ENCODE measurements at places on chromosomes 12 and 14. TPM values are rescaled to one million over a fixed set of nuclear protein-coding genes. Genes with fewer than 3 reads are reported as not detected.

GRCh38 chr12:31387466-31387865, 61.5 kb upstream of the SINHCAF start:
- DNase-seq: no peak

- no peak for DNase-seq
Measured at GRCh38 chr14:53108292-53109104, 44.6 kb downstream of the DDHD1 start.

DNA sequence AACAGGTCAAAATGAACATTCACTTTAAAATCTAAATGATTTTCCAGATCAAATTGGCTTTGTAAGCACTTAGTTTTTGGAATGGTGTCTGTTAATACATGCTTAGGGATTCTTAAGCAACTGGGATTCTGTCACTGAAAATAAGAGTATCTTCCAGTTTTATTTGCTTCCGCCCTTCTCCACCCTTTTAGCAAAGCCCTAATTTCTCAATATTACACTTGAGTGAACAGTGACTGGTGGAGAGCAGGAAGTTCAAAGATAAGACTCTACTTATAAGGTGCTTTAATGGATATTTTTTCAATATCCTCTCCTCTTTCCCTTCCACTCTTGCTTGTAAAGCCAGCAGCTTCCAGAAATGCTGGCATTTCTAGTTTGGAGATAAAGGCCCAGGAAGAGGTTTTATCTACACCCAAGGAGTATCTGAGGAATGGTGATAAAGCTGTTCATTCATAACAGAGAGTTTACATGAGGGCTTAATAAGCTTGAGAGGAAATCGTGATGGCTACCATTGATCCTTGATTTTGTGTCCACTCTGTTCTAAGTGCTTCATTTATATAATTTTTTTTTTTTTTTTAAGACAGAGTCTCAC, 265.9 kb upstream of the PRICKLE1 start:
- DNase-seq: no peak

GRCh38 chr12:14949631-14950030, 11.3 kb upstream of the ERP27 start:
- DNase-seq: no peak

DNA sequence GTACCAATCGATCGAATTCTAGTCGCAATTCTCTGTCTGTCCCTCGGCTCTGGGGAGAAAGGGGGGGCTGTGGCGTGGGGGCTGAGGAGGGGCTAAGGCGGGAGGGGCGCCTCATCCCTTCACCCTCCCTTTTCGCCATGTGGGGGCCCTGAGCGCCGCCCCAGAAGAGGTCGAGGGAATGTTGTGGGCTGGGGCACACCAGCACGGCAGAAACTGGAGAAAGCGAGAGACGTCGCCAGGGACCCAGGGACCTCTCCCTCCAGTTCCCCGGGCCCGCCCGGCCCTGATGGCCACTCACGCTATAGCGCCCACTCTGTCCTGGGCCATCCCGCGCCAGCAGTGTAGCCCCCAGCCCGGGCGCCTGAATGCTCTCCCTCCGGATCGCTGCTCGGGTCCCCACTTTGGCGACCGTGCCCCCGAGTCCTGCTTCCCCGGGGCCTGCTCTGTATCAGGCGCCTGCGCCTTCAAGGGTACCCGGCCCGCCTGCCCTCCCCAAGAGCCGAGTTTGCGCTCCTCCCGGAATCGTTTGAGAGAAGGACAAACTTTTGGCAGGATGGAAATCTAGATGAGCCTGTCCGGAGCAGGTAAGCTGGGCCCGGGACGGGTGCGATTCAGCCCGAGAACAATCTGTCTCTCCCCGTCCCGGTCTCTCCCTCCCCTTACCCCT, 62.6 kb downstream of the SMUG1 start:
- DNase-seq: peak; percentile 87

- peak; percentile 79 for DNase-seq
Measured at GRCh38 chr14:23141706-23142444, 22.8 kb upstream of the CEBPE start.

- DNase-seq: no peak
Measured at GRCh38 chr12:56321027-56321426, 5.2 kb upstream of the CNPY2 start.

DNA sequence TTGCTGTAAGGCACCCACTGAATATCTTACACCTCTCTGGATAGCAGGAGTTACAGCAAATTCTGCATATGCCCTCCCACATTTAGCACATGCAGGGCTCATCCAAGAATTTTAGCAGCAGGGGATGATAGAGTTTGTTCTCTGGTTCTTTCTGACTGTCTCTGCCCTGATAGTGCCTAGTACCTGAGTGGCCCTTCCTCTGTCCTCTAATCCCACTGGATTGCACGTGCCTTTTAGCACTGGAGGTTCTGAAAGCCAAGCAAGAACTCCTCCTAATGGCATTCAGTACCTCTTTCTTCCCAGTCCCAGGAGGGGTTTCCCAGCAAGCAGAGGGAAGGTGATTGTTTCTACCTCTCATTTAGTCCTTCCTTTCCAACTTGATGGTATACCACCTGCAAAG, 406.4 kb downstream of the ZFP36L1 start:
- DNase-seq: no peak

DNA sequence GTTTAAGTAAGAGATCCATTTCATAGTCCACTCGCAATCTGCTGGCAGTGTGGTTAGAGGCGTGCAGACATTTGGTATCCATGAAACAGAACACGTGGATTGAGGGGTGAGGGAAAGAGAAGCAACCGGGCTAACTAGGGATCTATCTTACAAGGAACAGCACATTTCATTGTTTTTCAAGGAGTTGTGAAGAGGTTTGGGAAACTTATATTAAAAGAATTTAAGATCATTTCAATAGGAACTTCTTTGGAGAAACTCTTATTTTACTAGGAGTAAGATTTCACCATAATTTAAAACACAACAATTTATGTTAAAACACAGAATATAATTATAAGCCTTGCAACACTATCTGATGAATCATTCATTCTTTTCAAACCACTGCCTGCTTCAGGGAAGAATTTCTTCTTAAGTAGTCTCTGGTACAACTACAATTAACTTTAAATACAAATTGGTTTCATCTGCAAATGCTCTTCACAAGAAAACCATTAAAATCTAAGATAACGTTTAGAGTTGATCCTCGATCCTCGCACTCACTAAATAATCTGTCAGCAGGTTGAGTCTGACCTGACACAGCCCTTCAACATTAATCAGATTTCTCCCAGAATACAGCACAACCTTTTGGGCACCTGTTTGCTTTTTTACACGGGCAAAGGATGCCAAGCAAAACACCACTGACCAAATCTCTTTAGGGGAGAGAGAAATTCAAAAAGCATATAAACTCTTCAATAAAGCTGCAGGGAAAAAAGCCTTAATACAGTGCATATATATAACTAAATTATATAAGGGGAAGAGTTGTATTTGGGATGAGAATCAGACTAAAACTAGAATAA, 27.3 kb downstream of the PPTC7 start:
- no peak for DNase-seq

DNA sequence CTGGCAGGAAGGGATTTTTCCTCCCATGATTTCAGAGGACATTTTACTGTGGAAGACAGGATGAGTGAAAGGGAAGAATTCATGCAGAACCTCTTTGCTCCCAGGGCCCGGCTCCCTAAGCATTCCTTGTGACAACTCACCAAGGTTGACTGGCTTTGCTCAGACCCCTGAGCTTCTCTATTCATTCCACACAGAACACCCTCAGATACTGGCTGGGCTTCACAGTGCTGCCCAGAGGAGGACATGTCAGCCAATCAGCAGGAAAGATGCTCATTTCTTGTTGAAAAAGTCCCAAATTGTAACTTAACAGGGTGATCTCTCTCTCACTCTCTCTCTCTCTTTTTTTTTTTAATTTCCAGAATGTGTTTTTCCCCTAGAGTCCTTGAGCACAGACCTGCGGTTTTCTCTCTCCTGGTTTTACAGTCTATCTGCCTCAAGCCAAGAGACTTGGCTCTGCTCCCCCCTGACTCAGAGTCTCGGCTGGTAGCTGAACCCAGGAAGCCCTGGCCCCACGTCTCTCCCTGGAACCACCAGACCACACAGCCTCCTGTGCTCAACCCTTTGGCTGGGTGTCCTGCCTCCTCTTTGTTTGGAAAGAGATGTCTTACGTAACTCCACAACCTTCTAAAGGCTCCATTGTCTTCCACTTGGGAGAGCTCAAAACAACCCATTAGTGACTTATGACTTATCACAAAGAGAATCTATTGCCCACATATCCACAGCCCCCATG, 43.9 kb downstream of the SSPN start:
- no peak for DNase-seq

GRCh38 chr12:109630815-109631214, 57.2 kb downstream of the MVK start:
- no peak for DNase-seq

DNA sequence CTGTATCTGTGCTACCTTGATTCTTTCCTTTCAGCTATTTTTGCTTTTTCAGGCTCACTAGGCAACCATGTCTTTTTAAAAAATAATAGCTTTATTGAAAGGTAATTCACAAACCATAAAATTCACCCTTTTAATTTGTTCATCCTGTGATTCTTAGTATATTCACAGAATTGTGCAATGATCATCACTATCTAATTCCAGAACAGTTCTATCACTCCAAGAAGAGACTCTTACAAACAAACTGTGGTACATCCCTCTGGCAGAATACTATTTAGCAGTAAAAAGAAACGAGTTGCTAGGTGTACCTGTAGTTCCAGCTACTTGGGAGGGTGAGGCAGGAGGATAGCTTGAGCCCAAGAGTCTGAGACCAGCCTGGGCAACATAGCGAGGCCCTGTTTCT, 14.8 kb downstream of the CREBL2 start:
- no peak for DNase-seq

GRCh38 chr12:49905718-49906314, 2.1 kb upstream of the FAIM2 start:
- no peak for DNase-seq

- no peak for DNase-seq
Measured at GRCh38 chr12:43969882-43970281, 134.0 kb downstream of the TMEM117 start.

GRCh38 chr12:8648576-8649205, 13.9 kb downstream of the MFAP5 start:
- DNase-seq: no peak

DNA sequence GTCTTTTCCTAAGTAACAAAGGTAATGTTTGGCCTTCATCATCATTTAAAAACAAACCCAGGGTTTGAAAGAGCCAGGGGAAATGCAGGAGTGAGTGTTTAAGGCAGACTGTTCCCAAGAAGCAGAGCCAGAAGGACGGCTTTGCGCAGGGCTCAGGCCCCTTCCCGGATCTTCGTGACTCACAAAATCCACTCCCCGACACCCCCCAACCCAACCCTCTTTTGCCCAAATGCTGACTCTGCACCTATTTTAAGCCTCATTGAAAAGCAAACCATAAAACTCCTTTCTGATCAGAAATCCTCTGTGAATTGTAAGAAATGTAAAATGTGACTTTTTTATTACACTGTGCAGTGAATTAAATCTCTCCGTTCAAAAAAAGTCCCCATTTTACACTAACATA, 67.5 kb downstream of the SETD3 start:
- DNase-seq: no peak

DNA sequence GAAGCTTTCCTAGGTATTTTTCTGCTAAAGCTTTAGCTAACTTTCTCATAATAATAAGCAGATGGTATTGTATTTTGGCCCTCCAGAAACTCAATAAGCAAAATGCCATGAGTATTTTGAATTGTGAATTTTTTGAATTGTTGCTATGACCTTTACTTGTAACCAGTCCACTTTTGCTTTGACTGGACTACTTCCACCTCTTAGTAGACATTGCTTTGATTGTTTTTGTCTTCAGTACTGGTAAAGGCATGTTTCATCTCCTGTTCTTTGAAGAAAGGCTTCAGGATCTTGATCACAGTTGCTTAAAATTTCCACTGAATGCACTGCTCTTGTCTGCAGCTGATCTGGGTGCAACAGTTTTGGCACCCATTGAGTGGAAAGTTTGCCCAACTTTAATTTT, 102.3 kb downstream of the TRMT5 start:
- DNase-seq: no peak

DNA sequence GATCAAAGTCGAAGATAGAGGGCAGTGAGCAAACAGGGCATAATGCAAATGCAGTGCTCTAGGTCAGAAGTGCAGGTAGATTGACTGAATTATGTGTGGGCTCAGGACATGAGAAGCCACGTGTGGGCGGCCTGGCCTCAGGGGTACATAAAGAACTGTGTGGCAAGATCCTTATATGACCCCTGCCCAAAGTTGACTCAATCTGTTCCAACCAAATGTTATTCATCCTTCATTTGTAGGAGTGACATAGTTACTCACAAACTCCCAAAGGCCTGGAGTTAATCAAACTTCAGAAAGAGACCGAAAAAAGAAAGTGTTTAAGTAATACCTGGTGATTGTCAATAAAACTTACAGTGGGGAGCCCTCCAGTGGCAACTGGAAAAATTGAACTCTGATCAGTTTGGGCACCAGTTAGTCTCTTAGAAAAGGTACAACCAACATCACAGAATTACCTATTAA, 150.4 kb upstream of the FAR2 start:
- DNase-seq: no peak

GRCh38 chr12:7118881-7119280, 9.8 kb downstream of the RBP5 start:
- DNase-seq: no peak

DNA sequence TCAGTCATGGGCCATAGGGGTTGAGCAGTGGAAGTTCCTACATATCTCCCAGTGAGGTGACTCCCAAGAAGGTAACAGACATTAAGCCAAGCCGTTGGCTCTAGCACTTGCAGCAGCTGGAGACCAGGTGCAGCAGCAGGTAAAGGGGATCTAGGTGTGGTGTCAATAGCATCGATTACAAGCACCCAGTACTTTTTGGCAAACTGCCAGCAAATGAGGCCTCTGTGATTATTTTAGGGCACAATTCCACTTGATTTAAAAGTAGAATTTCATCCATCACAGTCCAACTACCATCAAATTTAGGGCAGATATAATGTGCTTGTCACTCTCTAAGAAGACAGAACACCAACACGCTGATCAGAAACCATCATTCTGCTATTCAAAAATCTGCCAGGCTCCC, 224.1 kb upstream of the EGLN3 start:
- DNase-seq: no peak

DNA sequence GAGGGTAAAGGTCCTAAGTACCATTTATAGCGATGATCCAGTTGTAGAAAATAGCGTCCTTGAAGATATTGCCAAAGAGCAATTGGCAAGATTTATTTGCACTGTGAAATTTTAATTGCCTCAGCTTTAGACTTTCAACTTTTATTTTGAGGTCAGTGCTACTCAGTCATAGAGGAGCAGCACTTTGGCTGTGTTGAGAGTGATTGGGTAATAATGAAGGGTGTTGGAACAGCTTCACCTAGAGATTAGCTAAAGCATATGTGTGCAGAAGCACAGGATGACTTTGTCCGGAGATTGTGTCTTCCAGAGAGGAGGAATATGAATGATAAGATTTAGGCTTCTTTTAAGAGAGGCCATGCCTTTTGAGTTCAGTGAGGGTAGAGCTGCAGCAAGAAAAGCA, 164.8 kb downstream of the NPAS3 start:
- no peak for DNase-seq

The RNFT2 gene
- total RNA-seq: not detected

The KRT79 gene
- total RNA-seq: not detected

The MAP1LC3B2 gene
- 1.3 TPM for total RNA-seq

The GON7 gene
- total RNA-seq: 3.2 TPM

The SPX gene
- not detected for total RNA-seq

The HCAR2 gene
- not detected for total RNA-seq

The METTL17 gene
- 304 TPM for total RNA-seq

The KRT1 gene
- not detected for total RNA-seq

The FIGNL2 gene
- total RNA-seq: 1.4 TPM

The GALNT9 gene
- not detected for total RNA-seq

Data from stomach (tissue), 19 donors.